ENCODE measurements at places on chromosomes 3 and 15.
A peak's percentile ranks its signal among the peaks of the same experiment; 100 is the strongest.

DNA sequence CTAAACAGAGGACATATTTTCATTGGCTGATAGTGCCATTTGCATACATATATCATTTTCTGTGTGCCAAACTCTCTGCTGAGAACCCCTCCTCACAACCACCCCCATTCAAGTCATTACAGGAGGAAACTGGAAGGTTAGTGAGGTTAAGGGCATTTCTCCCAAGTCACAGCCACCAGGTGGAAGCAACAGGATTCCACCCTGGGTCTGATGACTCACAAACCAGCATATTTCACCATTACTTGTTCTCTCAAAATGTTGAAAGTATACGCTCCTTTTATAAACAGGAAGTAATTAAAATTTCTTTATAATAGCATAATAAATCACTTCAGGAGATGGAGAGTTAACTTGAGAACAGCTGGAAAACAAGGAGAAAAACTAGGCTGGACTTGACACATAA lies 398.6 kb upstream of the WNT5A start:
- no peak for DNase-seq

DNA sequence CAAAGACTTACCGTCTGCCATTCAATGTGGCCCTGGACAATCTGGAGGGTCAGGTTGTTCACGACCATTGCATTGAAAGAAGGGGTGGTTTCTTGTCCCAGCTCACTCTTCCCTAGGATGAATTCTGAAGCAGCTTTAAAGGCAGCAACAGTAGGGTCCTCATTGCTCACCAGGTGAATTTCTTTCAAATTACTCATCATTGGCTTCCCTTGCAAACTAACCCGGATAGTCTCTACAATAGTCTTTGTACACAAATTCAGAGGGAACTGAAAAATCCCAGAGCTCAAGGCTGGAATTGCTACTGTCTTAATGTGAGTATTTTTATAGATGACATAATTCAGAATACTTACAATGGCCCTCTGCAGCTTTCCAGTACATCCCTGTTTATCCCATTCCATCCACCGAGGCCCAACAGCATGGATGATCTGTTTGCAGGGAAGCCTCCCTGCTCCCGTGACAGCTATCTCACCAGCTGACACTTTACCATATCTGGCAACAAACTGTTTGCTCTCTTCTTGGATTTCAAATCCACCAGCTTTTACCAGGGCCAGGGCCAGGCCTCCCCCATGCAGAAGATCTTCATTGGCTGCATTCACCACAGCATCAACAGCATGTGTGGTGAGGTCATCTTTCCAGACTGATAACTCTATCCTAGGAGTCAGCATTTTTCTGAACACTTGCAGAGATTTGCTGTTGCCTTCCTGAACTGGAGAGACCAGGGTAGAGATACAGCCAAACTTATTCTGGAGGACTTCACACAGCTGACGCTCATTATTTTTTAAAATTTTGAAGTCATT lies 8.6 kb downstream of the PARP9 start:
- DNase-seq: no peak

DNA sequence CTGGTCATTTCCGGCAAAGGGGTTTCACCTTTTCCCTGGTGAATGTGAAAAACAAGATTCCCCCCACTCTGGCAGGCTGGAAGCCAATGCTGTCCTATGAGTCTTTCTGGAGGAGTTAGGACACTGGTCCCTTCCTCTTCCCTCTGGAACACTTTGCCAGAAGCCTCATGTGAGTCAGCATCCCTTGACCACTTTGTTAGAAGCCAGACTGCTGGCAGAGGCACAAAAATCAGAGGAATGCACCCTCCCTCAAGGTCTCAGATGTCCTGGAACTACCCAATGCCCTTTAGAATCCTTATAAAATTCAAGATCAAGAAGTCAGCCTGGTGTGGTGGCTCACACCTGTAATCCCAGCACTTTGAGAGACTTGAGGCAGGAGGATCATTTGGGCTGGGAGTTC lies 26.6 kb downstream of the ITGB5 start:
- DNase-seq: no peak

- no peak for DNase-seq
These were observed 370.2 kb upstream of the ZNF385D start for GRCh38 chr3:22121068-22121701.

DNA sequence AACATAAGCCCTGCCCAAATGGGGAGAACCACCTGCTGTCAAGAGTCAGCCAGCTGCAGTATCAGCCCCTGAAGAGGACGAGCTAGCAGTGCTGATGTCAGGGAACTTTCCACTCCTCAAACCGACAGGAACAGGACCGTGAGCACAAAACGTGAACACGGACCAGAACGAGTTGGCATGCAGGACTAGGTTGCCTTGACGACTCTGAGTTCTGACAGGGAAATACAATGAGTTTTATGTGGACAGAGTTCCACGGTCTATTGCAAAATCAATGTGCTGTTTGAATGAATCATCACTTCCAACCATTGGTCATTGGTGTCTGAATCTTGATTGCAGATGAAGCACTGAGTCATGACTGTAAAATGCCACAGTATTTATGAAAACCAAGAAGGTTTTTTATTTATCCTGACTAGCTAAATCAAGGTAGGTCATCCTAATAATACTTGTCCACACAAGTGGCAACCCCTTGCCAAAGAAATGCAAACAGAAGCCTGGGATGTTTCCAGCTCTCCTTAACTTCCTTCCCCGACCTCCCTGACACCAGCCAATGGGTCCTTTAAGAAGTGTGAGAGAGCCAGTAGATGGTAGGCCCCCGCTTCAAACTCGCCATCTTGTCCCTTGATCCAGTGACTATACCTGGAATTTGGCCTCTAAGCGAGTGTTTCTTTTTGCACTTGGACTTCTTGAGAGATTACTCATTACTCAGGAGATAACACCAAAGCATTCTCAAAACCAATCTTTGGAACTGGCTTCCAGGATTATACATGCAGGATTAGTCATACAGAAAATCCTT lies 119.6 kb downstream of the ASB7 start:
- no peak for DNase-seq

GRCh38 chr3:34878488-34878887 lies 760.8 kb upstream of the ARPP21 start:
- DNase-seq: no peak

DNA sequence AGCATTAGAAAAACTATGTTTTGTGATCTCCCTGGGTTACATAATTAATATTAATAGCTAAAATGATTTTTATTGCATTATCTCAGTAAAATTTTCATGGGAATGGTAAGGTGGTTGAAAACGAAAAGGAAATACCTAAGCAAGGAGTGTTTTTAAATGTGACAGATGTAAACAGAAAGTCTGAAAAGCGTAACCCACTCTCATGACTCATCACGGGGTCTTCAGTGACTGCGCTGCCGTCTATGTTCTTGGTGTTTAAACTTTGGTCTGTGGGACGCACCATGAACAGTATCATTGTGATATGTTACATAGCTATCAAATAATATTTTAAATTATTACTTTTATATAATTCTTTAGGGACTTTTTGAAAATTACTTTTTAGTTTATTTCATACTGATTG lies 19.8 kb downstream of the LRCH3 start:
- no peak for DNase-seq

GRCh38 chr3:117439812-117440211 lies 730.2 kb downstream of the TUSC7 start:
- no peak for DNase-seq

DNA sequence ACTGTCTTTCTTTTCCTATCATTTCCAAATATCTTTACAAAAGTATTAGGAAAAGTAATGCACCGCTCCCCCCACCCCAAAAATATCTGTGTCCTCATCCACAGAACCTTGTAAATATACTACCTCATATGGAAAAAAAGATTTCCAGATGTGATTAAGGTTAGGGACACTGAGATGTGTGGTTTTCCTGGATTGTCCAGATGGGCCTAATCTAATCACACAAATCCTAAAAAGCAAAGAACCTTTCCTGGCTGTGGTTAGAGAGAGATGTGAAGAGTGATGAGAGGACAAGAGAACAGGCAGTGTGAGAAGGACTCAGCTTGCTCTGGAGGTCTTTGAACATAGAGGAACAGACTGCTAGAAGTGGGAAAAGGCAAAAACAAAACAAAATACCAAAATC lies 77.7 kb downstream of the ROBO1 start:
- no peak for DNase-seq

GRCh38 chr15:80978685-80979329 lies 10.8 kb downstream of the MESD start:
- DNase-seq: no peak

- no peak for DNase-seq
These were observed 37.2 kb upstream of the CLSTN2 start for GRCh38 chr3:139897759-139898158.

DNA sequence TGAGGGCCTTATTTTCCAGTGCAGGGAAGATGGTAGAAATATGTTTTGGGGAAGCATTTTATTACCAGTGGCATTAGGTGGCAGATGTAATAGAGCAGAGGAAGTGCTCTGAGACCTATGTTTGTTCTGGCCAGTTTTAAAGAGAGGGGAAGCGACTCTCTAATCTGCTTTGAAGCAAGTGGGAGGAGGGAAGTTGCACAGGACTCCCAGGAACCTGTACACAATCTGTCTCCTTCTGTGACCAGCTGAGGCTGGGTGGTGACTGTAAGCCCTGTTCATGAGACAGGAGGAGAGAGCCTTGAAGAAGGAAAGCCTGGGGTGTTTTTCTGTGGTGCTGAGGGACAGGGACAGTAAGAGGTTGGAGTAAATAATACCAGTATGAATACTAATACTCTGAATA lies 60.5 kb downstream of the LPP start:
- no peak for DNase-seq

- DNase-seq: no peak
These were observed 82.9 kb upstream of the CDAN1 start for GRCh38 chr15:42819786-42820185.

DNA sequence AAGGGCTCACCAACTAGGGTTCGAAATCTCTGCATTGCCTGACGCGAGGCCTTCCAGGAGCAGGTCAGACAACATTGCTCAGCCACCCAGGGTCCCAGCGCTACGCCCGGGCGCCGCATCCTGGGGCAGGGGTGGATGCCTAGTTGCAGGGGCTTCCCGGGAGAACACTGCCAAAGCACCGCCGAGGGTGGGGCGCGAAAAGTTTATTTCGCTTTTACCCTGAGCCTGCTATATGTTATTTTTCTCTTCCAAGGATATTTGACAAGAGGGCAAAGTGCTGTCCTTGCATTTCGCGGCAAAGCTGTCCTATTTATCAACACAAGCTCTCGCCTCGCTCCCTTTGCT lies 549 bp upstream of the SOX14 start:
- DNase-seq: peak; percentile 35

GRCh38 chr3:103672346-103672745 lies 1237.5 kb downstream of the ZPLD1 start:
- no peak for DNase-seq

DNA sequence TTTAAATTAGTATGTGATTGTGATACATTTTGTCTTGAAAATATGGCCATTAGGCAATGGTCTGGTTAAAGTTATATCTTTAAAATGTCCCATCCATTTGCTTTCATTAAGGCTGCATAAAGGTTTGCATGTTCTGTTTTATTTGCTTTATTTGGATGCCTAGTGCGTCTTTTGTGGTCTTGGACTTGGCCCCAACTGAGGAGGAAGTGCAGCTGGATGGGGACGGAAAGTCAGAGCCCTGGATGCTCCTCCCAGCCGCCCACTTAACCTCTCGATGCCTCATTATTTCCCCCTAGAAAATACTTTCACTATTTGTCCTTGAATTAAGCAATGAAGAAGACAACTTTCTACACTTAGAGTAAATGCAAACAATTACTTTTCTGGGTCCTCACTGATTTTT lies 898.2 kb downstream of the MCTP2 start:
- DNase-seq: no peak

GRCh38 chr3:124962403-124962940 lies 27.9 kb upstream of the MUC13 start:
- DNase-seq: no peak

DNA sequence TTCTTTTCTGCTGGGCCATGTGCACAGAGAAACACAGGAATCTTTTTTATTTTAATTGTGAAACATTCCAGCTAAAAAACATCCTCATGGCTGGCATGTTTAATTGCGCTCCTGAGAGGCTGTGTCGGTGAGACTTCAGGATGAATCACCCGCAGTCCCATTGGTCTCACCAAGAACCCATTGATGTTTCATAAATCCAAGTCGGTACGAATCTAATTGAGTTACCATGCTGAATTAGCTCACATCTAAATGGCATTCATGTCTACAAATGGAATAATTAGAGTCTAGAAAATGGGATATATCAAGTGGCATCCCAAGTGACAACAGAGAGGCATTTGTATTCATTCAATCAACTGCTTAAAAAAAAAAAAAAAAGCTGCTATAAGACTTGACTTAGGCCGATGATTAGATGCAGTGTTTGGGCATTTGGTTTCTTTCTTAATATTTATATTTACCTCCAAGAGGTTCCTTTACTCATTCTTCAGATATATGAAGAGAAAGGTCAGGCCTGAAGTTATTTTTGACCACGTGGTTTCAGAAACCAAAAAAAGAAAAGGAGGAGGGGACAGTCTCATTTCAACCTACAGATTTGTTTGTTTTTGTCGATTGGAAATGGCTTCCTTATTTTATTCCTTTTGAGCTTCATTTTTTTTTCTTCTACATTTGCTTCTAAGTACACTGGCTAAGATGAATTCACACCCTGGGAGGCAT lies 79.1 kb upstream of the FOXB1 start:
- DNase-seq: no peak

GRCh38 chr3:146277953-146278631 lies 27.2 kb upstream of the PLSCR4 start:
- no peak for DNase-seq

- DNase-seq: no peak
These were observed 509.1 kb downstream of the TUSC7 start for GRCh38 chr3:117218641-117219048.
